Fibroblast of gingiva (primary cell): ENCODE measurements at places on chromosomes 12 and 14.

GRCh38 chr14:23023795-23024152 is 10.9 kb downstream of the PSMB5 start:
- no peak for DNase-seq

DNA sequence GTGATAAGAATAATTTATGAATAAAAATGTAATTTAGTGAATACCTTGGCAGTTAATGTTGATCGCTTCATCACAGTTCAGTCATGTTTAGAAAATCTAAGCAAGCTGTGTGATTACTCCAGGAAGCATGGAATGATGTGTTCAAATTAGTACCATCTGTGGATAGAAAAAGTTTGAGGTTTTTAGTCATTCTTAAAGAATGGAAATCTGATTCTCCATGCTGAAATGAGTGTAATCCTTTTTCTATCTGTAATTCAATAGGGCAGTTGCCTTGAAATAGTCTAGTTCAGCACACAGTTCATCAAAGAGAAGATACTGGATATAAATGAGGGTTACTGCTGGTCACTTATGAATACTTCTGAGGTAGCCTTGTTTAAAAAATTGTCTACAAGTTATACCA is 127.2 kb upstream of the MYF6 start:
- DNase-seq, result peak; percentile 91

GRCh38 chr12:30847259-30847658 is 79.3 kb upstream of the TSPAN11 start:
- DNase-seq, result peak; percentile 56

- DNase-seq, result peak; percentile 71
These were observed 14.0 kb downstream of the CCER1 start for GRCh38 chr12:90940872-90941499.

- no peak for DNase-seq
These were observed 93.5 kb downstream of the PIWIL1 start for GRCh38 chr12:130431176-130431575.

DNA sequence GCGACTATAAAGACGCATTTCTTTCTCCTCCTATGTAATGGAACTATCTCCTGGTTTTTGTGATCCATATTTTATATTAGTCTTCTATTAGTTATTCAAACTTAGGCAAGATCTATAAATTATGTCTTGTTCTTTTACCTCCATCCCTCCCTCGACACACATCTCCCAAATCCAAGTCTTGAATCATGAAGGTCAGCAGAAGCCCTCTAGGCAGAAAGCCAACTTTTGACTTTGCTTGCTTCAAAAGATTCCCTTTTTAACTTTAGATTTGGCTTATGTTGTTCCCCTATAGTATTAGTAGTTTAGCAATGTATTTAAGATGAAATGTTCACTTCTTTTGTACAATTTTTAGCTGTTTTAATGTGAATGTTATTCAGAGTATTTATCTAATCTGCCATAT is 689.8 kb downstream of the SLC6A15 start:
- DNase-seq, result no peak

DNA sequence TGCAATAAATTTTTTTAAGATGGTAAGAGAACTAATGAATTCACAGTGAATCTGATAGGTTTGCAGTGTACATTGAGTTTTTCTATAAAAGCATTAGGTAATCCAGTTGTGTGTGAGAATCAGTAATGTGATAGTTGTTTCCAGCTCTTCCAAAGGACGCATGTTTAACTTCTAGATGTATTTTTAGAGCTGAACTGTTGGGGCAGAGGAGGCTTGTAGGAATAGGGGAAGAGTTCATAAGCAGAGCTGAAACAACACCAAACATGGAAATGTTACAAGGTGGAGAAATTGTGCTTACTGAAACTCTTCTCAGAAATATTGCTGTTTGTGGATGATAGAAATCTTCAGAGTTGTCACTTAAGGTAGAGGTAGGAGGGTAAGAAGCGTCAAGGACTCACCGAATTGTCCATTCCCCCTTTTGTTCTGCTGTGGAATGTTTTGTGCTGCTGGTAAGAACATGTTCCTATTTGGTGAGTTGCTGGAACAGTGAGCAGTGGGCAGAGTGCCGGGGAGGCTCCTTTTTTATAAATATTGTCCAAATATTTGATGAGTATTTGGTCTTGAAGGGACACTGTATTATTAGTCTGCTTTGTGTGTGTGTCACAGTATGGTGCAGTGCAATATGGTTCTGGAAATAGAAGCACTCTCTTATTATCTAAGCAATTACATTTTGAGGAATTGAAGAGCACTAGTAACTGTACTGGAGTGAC is 76.7 kb downstream of the ANO6 start:
- DNase-seq, result peak; percentile 68

DNA sequence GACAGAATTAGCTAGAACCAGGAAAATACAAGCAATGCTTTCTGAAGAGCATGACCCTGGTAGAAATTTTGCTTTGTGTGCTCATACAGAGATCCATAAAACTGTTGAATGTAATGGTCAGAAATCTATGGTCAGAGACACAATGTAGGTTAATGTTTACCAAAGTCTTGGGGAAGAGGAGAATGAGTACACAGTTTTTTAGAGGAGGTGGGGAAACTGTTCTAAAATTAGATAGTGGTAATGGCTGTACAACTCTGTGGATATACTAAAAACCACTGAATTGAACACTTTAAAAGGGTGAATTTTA is 109.5 kb upstream of the ARHGAP5 start:
- no peak for DNase-seq

DNA sequence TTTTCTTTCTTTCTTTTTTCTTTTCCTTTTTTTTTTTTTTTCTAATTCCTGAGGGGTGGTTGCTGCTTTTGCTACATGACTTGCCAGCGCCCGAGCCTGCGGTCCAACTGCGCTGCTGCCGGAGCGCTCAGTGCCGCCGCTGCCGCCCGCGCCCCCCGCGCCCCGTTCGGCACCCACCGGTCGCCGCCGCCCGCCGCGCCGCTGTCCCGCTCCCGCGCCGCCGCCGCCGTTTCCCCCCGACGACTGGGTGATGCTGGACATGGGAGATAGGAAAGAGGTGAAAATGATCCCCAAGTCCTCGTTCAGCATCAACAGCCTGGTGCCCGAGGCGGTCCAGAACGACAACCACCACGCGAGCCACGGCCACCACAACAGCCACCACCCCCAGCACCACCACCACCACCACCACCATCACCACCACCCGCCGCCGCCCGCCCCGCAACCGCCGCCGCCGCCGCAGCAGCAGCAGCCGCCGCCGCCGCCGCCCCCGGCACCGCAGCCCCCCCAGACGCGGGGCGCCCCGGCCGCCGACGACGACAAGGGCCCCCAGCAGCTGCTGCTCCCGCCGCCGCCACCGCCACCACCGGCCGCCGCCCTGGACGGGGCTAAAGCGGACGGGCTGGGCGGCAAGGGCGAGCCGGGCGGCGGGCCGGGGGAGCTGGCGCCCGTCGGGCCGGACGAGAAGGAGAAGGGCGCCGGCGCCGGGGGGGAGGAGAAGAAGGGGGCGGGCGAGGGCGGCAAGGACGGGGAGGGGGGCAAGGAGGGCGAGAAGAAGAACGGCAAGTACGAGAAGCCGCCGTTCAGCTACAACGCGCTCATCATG is 654 bp downstream of the FOXG1 start:
- DNase-seq, result no peak

GRCh38 chr12:93759512-93760081 is 82.4 kb downstream of the CRADD start:
- DNase-seq, result peak; percentile 27

DNA sequence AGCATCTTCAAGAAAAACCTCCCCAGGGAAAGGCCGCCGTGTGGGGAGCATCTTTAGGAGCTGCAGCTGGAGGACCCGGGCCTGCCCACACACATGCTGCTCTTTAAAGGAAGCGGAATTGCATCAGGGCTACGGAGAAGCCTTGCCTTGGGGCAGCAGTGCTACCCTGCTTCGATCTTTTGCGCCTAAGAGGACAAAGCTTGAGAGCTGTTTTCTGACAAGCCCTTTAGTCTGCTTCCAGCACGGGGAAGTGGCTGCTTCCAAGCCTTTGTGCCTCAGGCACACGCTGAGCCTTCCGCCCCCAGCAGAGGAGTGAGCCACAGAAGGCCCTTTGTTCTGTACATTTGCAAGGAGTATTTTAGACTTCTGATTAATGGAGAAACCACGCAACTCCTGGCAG is 31.5 kb downstream of the COA8 start:
- DNase-seq, result peak; percentile 84

DNA sequence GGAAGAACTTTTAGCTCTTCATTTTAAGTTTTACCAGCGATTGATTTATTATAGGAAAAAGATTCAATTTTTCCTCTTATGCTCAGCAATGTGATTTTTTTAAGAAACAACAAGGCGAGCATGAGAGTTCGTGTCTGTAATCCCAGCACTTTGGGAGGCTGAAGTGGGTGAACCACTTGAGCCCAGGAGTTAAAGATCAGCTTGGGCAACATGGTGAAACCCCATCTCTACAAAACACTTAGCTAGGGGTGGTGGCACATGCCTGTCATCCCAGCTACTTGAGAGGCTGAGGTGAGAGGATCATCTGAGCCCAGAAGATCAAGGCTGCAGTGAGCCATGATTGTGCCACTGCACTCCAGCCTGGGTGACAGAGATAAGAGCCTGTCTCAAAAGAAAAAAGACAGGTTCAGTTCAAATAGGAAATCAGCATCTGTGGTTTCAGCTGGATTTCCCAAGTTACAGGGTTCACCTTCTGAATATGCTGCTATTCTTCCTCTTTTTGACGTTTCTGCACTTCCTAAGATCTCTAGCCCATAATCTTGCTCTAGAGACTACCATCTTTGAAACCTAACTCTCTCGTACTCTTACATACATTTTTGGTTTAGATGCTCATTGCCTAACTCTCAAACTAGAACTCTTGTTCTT is 274.7 kb downstream of the SEC23A start:
- no peak for DNase-seq

- DNase-seq, result no peak
These were observed 1.3 kb downstream of the PPFIA2 start for GRCh38 chr12:81757731-81758365.

DNA sequence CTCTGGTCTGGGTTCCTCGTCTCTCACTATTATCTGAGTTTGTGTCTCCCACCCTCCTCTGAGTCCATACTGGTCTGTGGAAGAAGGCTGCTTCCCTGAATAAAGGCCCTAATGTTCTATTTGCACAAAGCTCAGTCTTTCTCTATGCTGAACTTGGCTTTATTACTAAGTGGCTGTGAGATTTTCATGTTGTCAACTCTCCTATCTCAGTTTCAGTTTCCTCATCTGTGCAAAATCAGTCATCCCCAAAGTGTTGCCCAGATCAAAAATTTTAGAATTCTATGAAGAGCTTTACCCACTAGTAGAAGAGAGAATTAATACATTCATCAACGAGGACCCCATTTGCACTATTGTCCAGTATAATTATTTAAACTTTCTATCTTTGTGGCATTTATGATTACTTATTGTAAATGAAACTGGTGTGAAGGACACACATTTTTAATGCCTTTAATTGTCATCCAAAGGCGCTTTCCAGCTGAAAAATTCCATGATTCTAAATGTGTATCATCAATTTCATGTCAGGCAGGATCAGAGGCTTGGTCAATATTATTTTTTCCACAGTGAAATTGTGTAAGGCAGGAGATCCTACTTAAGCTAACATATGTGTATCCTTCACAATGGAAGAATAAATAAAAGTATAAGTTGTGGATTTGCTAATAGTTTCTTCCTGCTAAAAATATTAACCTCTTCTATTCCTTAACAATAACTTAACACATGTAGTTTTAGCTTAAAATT is 79.1 kb upstream of the EEA1 start:
- no peak for DNase-seq

DNA sequence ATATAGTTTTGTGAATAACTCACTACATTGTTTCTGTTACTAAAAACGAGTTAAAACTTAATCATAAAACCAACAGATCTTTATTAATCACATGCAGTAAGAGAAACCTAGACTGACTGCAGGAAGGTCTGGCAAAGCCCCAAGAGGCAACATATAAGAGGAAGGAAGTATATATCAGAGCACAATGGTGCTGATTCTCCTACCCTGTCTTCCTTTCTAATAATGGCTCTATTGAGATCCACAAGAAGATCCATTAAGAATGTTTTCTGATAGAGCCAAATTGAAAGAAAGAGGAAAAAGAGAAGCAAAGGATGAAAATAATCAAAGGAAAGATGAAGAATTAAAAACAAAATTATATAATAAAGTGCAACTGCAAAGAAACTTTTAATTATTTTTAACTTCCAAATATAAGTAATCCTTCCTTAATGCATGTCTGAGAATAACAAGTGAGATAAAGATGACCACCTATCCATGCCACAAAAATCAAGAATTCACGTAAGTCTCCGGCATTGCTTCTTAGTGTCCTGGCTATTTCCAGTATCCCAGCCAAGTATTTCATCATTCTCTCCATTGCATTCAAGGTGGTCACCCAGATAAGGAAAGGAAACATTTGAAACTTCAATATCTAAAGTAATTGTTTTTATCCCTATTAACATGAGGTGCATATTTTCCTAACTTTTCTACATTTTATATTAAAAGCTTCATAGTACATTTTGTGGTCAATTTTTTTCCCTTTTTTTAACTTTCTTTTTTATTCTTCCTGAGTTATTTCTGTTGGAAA is 62.2 kb downstream of the SOX5 start:
- DNase-seq, result no peak

- no peak for DNase-seq
These were observed 19.3 kb downstream of the CYP46A1 start for GRCh38 chr14:99703381-99703780.

DNA sequence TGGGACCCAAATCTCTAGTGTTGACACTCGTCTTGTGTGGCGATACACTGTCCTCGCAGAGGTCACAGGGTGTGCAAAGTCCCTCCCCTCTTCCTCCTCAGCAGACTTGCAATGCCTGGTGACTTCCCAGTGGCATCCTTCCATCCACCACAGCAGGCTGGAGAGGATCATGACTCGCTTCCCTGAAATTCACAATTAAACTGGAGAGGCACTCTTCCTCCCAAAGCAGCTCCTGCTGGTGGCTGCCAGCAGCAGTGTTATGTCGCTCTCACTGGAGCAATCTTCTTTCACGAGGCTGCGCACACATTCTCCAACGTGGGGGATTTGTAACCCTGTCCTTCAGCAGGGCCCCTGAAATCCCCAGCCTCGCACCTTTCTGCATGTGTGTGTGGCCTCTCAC is 145.2 kb upstream of the TMCC3 start:
- DNase-seq, result peak; percentile 33

DNA sequence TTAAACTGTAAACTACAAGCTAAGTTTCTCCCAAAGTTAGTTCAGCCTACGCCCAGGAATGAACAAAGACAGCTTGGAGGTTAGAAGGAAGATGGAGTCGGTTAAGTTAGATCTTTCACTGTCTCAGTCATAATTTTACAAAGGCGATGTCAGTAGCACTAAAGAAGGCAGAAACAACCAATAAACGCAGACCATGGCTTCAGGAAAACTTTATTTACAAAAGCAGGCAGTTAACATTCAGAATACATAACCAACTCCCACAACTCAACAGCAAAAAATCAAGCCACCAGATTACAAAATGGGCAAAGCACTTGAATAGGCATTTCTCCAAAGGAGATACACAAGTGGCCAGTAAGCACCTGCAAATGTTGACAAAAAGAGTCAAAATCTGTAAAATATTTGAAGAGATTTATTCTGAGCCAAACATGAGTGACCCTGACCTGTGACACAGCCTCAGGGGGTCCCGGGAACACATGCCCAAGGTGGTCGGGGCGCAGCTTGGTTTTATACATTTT is 8.8 kb upstream of the ULK1 start:
- DNase-seq, result no peak
